ENCODE measurements at places on chromosomes 2 and 18.

GRCh38 chr2:99401841-99402240 is 64.7 kb downstream of the EIF5B start:
- no peak for DNase-seq

DNA sequence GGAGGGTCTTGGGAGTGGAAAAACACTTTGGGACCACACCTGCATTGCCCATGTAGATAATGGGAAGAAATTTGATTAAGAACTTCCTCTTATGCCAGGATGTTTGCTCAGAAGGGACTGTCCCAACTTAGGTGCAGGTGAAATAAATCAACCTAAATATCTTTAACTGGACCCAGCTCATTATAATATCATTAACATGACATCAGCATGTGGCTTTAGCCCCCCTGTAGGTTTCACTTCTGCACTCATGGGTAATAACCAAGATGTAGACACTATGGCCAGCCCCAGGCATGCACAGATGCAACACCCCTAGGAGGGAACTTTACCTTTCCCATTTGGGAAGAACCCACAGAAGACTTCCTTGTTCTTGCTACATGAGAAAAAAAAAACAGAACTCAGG is 227.4 kb upstream of the ZNF804A start:
- no peak for DNase-seq

- no peak for DNase-seq
Measured at GRCh38 chr2:216780843-216781242, 79.0 kb downstream of the TNP1 start.

DNA sequence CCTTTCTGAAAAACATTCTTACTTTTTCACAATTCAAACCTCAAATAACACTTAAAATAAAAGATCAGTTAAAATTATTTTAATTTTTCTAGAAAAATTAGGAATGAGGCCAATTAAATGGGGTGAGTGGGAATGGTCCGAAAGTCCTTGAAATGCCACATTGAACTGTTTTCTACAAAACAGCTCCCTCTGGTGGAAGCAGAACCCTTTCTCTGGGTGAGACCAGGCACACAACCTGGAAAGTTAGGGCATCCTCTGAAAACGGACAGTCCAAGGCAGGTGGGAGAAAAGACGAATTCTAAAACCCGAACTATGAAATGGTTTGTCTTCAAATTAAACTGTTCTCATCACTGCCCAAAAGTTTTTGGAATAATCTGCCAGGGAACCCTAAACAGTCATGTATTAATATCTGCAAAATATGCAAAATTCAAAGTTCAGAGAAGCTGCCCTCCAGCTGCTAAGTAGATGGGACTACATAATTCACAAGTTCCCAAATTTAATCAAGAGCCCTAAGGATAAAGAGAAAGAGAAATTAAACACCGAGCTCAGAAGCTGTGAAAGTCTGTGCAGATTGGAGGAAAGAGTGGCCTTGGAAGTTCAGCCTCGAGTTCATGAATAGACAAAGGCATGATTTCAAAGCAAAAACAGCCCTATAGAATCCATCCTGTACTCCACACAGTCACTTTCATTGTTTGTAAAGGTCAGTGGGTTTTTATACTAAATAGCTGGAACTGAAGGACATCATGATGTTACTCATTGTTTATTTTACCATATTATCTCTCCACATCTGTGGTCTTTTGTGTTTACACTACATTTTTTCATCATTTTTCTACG is 108.3 kb downstream of the PIEZO2 start:
- DNase-seq: no peak

- DNase-seq: peak; percentile 58
Measured at GRCh38 chr2:233075966-233076339, 15.8 kb downstream of the INPP5D start.

GRCh38 chr18:54607213-54608027 is 16.4 kb downstream of the DYNAP start:
- no peak for DNase-seq

- DNase-seq: no peak
Measured at GRCh38 chr2:8796878-8797550, 40.4 kb downstream of the KIDINS220 start.

DNA sequence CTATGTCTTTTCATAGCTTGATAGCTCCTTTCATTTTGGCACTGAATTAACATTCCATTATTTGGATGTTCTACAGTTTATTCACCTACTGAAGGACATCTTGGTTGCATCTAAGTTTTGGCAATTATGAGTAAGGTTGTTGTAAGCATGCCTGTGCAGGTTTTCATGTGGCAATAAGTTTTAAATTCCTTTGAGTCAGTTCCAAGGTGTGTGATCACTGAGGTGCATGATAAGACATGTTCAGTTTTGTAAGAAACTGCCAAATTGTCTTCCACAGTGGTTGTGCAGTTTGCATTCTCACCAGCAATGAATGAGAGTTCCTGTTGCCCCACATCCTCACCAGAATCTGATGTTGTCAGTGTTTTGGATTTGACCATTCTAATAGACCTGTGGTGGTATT is 24.2 kb downstream of the XDH start:
- no peak for DNase-seq

GRCh38 chr18:45355944-45356520 is 259.2 kb upstream of the SLC14A2 start:
- DNase-seq: no peak

DNA sequence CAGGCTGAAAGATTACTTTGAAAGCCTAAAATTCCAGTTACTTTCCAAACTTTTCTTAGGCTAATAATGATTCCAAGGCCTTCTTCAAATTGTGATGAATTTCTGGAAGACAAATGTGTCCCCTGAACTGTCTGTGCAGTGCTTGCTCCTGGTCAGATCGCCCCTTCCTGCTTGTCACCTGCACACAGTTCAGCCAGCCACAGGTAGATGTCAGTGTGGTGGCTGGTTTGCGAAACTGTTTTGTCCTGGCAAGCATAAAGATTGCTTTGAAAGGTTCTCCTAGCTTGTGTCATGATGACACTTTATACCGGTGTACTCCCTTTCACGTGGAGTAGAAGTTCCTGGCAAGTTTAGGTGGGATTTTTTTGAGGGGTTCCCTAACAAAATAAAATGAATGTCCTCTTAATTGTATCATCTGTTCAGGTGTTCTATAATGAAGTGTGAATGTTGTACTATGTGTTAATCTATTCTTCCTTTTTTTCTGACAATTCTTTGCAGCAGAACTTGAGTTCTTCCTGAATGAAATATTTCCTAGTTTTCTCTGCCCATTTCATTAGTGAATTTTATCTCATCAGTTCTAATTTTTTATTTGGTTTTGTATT is 298.8 kb downstream of the ZNF407 start:
- DNase-seq: peak; percentile 59

DNA sequence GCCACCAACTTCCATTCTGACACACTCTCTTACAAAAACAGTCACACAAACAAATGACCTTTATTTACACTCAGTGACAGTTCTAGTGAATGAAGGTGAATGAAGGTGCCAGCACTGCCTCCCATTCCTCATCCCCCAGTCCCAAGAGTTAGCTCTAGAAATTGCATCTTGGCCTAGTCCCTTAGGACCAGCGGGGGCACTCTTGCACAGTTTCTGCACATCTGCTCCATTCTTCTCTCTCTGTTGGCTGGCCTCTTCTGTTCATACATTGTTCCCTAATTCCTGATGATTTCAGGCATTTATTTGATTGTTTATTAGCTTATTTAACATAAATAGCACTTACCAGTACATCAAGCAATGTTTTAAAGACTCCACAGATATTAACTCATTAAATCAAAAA is 30.9 kb downstream of the GAREM1 start:
- DNase-seq: no peak

DNA sequence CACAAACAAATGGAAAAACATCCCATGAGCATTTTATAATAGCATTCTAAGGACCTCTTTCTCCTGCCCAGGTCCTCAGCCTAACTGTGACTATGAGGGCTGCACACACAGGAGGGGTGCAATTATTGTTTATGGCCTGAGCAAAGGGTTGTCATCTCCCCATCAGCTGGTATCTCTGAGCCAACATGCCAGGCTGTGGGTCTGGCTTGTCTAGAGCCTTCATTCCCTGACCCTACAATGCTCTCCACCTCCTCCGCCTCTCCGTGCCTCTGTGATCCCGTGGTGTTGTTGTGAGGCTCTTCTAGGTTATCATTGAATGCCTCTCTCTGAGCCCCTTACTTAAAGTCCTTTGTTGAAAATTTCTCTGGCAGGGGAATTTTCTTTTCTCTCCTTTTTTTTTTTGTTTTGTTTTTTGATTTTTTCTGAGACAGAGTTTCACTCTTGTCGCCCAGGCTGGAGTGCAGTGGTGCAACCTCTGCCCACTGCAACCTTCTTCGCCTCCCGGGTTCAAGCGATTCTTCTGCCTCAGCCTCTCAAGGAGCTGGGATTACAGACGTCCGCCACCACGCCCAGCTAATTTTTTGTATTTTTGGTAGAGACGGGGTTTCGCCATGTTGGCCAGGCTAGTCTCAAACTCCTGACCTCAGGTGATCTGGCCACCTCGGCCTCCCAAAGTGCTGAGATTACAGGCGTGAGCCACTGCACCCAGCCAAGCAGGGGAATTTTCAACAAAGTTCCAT is 126.4 kb downstream of the SMAD7 start:
- DNase-seq: no peak

DNA sequence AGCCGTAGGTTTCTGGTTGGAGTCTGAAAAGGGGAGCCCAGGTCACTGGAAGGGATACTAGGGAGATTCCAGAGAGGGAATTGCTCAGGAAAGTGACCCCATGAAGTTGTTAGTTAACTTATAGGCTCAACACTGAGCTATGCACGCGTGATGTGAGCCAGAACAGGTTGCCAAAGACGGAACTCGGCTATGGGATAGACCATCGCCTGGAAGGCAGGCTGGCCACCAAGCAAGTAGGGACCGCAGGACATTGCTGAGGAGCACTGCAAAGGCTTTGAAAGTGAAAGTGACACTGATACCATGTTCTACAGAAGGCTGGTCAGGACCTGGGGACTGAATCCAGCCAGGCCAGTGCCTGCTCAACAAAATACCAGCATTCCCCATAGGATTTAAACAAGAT is 7.3 kb downstream of the FARP2 start:
- no peak for DNase-seq

DNA sequence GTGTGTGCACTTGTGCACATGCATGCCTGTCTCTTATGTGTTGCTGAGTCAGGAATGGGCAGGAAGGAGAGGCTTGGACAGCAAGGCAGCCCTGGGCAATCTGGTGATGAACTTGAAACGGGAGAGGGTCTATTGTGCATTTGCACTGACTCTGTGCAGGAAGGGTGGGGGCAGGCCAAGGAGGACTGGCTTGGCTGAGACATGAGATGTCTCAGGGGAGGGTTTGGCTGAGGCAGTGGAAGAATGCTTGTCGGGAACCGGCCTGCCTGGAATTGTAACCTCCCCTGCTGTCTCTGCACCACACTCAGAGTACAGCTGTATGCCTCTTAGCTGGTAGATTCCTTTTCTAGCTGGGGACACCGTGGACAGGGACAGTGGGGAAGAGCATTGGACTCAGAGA is 176.1 kb upstream of the TNP1 start:
- no peak for DNase-seq

GRCh38 chr2:213920014-213920413 is 490.8 kb upstream of the VWC2L start:
- DNase-seq: no peak

DNA sequence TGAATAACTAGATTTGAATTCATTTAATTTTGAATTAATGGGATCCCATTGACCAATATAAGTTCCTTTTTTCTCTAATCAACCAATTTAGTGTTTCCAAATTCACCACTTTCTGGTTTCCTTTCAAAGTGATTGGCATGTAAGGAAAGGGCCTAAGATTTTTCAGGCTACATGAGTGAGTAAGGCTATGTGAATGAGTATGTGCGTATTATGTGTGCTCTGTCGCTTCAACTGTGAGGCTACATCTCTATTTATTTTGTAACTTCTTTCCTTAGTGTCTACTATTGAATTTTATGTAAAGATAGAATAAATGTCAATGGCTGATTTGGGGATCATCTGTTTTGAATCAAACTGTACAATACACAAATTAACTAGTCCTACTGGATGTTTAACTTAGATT is 110.6 kb downstream of the ABCA12 start:
- DNase-seq: no peak

DNA sequence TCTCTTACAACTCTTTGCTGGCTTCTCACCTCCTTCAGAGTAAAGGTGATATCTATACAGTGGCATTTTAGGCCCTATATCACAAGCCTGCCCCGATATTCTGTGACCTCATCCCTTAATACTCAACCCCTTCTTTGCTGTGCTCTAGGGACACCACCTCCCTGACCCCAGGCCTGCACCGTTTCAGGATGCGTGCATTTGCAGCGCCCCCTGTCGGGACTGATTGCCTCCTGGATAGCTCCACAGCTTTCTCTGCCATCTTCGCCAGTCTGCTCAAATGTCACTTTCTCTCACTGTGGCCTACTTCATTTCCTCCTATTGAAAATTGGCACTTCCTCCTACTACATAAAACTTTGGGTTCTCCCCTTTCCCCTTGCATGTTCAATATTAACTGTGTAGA is 289.6 kb downstream of the SOCS6 start:
- no peak for DNase-seq

- no peak for DNase-seq
Measured at GRCh38 chr2:168740360-168740759, 62.1 kb upstream of the NOSTRIN start.

DNA sequence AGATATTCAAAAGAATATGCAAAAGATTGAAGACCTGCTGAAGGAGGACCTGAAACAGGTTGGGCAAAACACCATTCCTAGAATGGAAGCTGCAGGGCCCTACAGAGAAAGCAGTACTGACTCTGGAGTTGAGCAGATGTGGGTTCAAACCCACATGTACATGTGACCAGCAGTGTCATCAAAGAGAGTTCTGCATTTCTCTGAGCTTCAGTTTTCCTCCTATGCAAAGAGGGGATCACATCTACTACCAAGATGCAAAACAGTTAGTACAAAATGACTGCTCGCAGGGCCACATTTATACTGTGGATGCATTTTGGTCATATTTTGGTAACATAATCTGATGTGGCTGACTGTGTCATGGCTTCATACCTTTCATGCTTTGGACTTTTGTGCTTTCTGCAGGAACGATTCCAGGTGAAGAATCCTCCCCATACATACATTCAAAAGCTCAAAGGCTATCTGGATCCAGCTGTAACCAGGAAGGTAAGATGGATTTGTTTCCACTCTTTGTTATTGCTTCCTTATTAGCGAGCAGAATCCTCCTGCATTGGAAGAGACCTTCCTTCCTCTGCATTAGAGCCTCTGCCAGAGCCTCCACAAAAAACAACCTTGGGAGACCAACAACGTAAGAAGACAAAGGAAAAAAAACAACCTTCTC is 174.8 kb downstream of the PRPF40A start:
- DNase-seq: no peak

GRCh38 chr2:64101141-64101591 is 43.1 kb downstream of the PELI1 start:
- DNase-seq: no peak

Data from activated CD8-positive, alpha-beta memory T cell treated with anti-CD3 and anti-CD28 coated beads for 24 hours (primary cell).